Activated naive CD4-positive, alpha-beta T cell treated with anti-CD3 and anti-CD28 coated beads for 36 hours (primary cell): ENCODE measurements at places on chromosomes 4 and X. TPM values are rescaled to one million over a fixed set of nuclear protein-coding genes. Genes with fewer than 3 reads are reported as not detected.

Gene DUSP9
- not detected for total RNA-seq

Gene ZDHHC15
- total RNA-seq: 0.17 TPM

Gene C4orf51
- not detected for total RNA-seq

Gene FAM9B
- not detected for total RNA-seq

Gene MAGEA11
- not detected for total RNA-seq

Gene IQSEC2
- total RNA-seq: 0.20 TPM

Gene PCDH18
- total RNA-seq: not detected

Gene SNX25
- 11.0 TPM for total RNA-seq

Gene CSAG3
- total RNA-seq: 0.26 TPM

DNA sequence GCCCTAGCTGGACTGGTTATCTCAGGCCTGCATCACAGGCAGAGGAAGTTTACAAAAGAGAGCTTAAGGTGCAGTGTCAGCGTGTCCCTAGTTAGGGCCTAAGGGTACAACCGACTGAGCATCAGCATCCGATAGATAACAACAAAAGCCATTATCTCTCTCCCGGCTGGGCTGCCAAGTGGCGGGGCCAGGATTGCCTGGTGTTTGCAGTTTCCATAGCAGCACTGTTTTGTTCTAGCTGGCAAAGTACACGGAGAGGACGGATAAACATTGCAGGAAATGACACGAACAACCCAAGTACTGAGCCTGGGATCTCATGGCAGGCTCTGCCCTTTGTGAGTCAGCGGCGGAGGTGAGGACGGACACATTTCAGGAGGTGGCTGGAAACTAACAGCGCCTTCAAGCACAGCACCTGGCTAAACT is 104.7 kb upstream of the NOCT start:
- no peaks in the 10 kb centered on the region for H3K36me3 ChIP-seq
- H3K27ac ChIP-seq: no peak overlapping the region
- no peak overlapping the region for H3K4me3 ChIP-seq
- H3K4me1 ChIP-seq: no peaks in the 10 kb centered on the region

- no peak overlapping the region for H3K4me3 ChIP-seq
- DNase-seq: no peak
- H3K36me3 ChIP-seq: no peaks in the 10 kb centered on the region
- no peak overlapping the region for H3K27ac ChIP-seq
- H3K4me1 ChIP-seq: no peaks in the 10 kb centered on the region
Observed at GRCh38 chr4:71065991-71066510, 72.6 kb downstream of the DCK start.

DNA sequence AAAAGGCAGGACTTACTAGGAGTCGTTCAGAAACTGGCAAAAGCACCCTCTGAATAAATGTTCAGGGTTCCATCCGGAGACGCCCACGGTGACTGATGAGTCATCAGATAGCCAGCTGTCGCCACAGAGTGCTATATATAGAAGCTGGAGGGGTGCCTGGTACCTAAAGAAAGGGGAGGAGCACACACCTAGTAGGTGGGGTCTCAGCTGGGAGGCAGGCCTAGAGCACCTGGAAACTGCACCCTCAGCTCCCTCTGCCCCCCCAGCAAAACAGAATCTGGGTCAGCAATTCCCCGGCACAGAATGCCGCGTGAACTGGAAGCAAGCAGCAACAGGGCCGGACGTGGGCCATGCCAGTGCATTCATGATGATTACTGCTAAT is 242.0 kb downstream of the BCOR start:
- no peaks in the 10 kb centered on the region for H3K36me3 ChIP-seq
- H3K27ac ChIP-seq: peak overlapping the region; percentile 98
- H3K27me3 ChIP-seq: no peaks in the 10 kb centered on the region
- peak; percentile 89 for DNase-seq
- peak overlapping the region; percentile 77 for H3K4me3 ChIP-seq

DNA sequence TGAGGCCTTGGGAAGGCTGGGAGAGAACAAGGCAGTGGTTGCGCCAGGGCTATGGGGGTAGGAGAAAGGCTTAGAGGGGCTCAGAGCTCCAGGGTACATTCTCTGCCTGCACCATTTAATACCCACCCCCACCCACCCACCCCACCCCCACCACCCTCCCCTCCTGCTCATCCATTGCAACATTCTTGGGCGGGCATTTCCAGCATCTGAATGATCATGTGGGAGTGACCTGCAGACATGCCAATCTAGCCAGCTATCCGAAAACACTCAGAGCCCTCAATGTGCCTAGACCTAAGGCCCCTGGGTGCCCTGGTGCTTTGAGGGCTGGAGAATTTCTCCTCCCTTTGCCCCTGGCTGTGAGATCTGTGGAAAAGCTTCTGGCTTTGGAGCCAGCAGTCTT is 3.1 kb downstream of the SLC34A2 start:
- peaks cover 33% of the 10 kb centered on the region for H3K27me3 ChIP-seq
- H3K27ac ChIP-seq: no peak overlapping the region
- H3K36me3 ChIP-seq: no peaks in the 10 kb centered on the region
- H3K4me3 ChIP-seq: no peak overlapping the region

GRCh38 chrX:40415675-40416074 is 165.1 kb upstream of the ATP6AP2 start:
- no peak overlapping the region for H3K4me3 ChIP-seq
- no peak overlapping the region for H3K27ac ChIP-seq
- no peaks in the 10 kb centered on the region for H3K36me3 ChIP-seq
- DNase-seq: no peak
- no peaks in the 10 kb centered on the region for H3K4me1 ChIP-seq
